ENCODE measurements at places on chromosomes 6 and 20. TPM values are rescaled to one million over a fixed set of nuclear protein-coding genes. Genes with fewer than 3 reads are reported as not detected.

Gene CALHM6
- 6.6 TPM for polyA plus RNA-seq

Gene POFUT1
- polyA plus RNA-seq = 40.8 TPM

Gene SLC16A10
- 25.5 TPM for polyA plus RNA-seq

Gene FAM162B
- 6.1 TPM for polyA plus RNA-seq

Gene E2F1
- 12.1 TPM for polyA plus RNA-seq

Gene C6orf89
- 43.6 TPM for polyA plus RNA-seq

Gene BAK1
- 21.7 TPM for polyA plus RNA-seq

Gene PACSIN1
- polyA plus RNA-seq = 1.2 TPM

Gene ARFGAP1
- 76.1 TPM for polyA plus RNA-seq

Gene SLC25A27
- 32.6 TPM for polyA plus RNA-seq

Gene LAMP5
- polyA plus RNA-seq = 7.2 TPM

Gene OR11A1
- polyA plus RNA-seq = not detected

Gene MROH8
- 5.9 TPM for polyA plus RNA-seq

Gene WFDC10B
- not detected for polyA plus RNA-seq

Gene MARCKS
- polyA plus RNA-seq = 301 TPM

Gene PPP1R16B
- 8.1 TPM for polyA plus RNA-seq
